ENCODE measurements at places on chromosomes 4 and X.

GRCh38 chr4:74431113-74431826, 13.7 kb upstream of the AREG start:
- DNase-seq = peak; percentile 66

DNA sequence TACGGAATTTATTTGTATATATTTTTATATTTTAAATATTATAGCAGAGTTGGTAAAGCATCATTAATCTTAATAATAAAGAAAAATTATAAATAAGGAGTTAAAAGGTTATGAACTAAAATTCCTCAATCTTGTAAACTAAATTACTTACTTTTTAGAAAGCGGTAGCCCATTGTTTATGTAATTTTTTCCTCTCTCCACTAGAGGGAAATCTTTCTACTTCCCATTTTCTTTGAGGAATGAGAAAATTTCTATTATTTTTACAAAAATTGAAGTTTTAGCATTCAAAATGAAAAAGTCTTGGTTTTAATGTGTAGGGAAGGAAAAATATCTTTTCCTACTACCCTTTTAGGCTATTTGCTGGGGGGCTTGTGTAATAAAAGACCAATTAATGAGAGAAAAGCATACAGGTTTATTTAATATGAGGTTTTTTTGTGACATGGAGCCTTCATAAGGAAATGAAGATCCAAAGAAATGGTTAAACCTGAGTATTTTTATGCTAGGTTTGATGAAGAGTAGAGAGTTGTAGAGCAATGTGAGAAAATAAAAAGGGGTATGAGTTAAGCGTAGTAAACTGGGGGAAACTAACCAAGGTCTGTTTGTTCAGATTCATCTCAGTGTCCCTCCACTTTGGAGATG, 68.7 kb upstream of the ADAD1 start:
- no peak for DNase-seq

GRCh38 chrX:108332281-108332680, 105.9 kb downstream of the COL4A6 start:
- no peak for DNase-seq

- DNase-seq = no peak
Observed at GRCh38 chr4:3481113-3481531, 18.0 kb downstream of the DOK7 start.

- no peak for DNase-seq
Observed at GRCh38 chr4:163556177-163556576, 61.7 kb downstream of the TMA16 start.

DNA sequence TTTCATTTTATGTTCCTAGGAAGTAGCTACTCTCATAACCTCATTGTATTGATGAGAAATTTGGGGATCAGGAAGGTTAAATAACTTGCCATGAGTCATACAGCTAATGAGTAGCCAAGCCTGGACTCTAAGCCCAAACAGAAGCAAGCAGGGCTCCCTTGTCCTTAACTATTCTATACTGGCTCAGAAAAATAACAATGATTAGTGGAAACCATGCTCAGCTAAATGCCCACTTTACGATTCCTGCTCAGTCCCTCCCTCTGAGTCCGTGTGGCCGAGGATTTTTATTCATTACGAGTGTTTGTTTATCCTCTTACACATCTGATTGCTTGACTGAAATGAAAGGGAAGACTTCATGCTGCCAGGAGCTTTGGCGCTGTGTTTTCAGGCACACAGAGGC, 100.9 kb downstream of the SLC34A2 start:
- DNase-seq = no peak

- no peak for DNase-seq
Observed at GRCh38 chr4:46445710-46446314, 55.9 kb upstream of the GABRA2 start.

GRCh38 chr4:44629280-44629866, 22.1 kb downstream of the YIPF7 start:
- DNase-seq = peak; percentile 55

DNA sequence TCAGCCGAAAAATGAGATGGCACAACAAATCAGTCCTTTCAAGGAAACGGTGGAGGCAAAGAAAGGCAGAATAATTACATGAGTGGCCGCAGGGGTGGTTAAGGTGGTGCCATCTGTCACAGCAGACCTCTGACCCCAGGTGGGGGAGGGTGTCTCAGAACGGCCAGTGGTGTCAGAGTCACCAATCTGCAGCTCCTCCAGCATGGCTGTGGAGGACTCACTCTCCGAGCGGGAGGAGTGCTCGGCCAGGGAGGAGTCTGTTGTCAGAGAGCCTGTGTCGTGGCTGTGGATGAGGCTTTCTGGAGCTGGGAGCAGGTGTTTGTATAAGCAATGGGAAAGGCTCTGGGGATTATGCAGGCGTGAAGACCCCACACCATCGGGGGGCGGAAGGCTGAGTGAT, 130.3 kb upstream of the PDLIM3 start:
- DNase-seq = no peak

- DNase-seq = no peak
Observed at GRCh38 chr4:41749631-41750039, 1.1 kb upstream of the PHOX2B start.

GRCh38 chrX:152733261-152733975, at the start of the genes CSAG1 and MAGEA12:
CSAG1 (minus strand) TSS chrX:152733721; CDS start chrX:152732460, 1,261 bp downstream.
MAGEA12 (plus strand) TSS chrX:152733757; CDS start chrX:152736162, 2,405 bp downstream.
- DNase-seq = no peak

- DNase-seq = no peak
Observed at GRCh38 chrX:108833993-108834392, 97.6 kb upstream of the IRS4 start.

Data from endothelial cell of umbilical vein (primary cell).